ENCODE measurements at places on chromosomes 5 and 9.

DNA sequence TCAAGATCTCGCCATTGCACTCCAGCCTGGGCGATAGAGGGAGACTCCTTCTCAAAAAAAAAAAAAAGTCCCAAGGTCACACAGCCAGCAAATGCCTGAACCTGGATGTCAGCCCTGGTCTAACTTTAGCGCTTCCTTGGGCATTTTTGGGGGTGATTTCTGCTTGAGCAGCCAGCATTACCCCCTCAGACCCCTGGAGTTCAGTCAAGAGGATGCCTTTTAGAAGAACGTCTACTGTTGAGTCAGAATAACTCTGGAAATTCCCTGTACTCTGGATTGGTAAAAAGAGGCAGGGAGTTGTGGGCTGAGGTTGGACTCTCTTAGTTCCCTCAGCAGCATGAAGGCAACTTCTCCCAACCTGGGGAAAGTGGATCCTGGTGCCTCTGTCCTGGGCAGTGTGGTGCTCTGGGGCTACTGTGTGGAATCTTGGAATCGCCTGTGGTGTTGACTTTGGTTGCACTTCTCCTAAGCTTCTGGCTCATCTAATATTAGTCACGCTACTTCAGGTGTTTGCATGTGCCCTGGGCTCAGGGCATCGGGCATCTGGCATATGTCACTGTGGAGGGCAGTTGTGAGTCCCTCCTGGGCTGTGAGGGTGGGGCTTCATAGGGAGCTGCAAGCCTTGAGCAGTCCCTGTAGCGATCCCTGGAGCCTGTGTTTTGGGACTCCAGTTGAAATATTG lies 32.2 kb downstream of the STXBP1 start:
- DNase-seq, result no peak

- no peak for DNase-seq
These were observed 12.5 kb downstream of the MAPKAP1 start for GRCh38 chr9:125694478-125694877.

- no peak for DNase-seq
These were observed 427.3 kb downstream of the ISL1 start for GRCh38 chr5:51810592-51810991.

DNA sequence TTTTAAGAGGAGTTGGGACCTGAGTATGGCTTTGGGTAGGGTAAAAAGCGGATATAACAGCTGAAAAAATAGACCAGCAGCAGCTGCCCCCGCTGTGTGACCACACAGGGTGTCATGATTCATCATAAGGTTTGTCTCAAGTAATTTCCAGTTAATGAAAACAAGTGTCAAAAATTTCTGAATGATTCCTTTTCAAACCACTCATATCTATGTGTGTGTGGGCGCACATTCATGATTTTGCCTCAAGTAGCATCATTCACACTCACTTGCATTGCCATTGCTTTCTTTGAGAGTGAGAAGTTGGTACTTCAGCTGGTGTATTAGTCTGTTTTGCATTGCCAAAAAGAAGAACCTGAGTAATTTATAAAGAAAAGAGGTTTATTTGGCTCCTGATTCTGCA lies 12.1 kb upstream of the TNFAIP8 start:
- no peak for DNase-seq

DNA sequence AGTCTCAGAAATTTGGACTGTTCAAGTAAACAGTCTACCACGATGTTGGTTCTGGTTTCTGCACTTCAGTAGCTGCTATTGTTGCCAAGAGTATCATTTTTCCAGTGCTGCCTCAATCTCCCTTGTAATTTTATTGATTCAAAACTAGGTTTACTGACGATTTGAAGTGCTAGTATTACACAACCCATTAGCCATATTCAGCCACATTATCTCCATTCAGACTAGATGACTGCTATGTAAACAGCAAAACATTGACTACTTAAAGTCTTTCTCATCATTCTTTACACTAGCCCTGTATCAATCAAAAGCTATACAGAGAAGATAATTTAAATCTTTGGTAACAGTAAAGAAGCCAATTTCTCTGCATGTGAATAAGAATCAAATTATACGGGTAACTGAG lies 102.0 kb upstream of the TSLP start:
- DNase-seq, result no peak

DNA sequence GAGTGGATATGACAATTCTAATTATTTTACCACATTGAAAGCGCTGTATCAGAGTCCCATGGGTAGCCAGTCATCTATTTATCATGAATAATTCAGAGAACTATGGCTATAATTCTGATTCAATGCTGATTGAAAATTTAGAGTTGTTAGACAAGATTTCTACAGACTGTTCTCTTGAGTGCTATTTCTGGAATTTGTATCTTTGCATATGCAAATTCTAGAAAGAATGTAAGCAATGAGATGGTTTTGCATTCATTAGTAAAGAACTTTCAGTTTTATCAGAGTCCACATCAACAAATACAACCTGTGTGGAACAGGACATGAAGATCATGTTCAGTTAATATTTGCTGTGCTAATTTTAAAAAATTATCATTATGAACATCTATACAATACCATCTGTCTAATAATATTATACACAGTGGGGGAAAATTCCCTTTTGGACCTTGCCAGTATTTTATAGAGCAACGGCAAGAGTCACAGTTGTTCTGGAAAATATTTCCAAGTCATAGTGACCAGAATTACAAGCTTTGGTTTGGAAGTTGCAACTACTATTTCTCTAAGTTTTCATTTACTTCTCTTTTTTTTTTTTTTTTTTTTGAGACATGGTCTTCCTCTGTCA lies 372.7 kb upstream of the PTGER4 start:
- no peak for DNase-seq

GRCh38 chr5:162434281-162434680 lies 366.7 kb downstream of the GABRG2 start:
- DNase-seq, result no peak

- DNase-seq, result no peak
These were observed 695.1 kb downstream of the NR2F1-AS1 start for GRCh38 chr5:92885950-92886349.

DNA sequence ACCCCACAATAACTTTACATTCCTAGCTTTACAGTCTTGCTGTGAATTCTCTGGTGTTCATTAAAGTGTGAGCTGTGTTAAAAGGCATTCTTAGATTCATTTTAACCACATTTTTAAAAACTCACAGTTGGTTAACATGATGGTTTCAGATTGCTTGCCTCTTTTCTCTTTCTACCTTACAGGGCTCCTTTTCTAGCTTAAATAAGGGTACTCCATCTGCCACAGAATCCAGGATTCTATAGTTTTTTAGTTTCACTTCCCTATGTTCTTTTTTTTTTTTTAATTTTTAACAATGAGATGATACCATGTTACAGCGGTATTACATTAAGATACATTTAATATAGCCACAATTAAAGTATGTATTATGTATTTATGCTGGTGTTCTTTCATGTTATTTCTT lies 3.9 kb upstream of the FBXO4 start:
- DNase-seq, result no peak

- DNase-seq, result no peak
These were observed 2.9 kb downstream of the MYOZ3 start for GRCh38 chr5:150663936-150664335.

- DNase-seq, result no peak
These were observed 425.6 kb downstream of the KIAA0825 start for GRCh38 chr5:94192658-94193391.

DNA sequence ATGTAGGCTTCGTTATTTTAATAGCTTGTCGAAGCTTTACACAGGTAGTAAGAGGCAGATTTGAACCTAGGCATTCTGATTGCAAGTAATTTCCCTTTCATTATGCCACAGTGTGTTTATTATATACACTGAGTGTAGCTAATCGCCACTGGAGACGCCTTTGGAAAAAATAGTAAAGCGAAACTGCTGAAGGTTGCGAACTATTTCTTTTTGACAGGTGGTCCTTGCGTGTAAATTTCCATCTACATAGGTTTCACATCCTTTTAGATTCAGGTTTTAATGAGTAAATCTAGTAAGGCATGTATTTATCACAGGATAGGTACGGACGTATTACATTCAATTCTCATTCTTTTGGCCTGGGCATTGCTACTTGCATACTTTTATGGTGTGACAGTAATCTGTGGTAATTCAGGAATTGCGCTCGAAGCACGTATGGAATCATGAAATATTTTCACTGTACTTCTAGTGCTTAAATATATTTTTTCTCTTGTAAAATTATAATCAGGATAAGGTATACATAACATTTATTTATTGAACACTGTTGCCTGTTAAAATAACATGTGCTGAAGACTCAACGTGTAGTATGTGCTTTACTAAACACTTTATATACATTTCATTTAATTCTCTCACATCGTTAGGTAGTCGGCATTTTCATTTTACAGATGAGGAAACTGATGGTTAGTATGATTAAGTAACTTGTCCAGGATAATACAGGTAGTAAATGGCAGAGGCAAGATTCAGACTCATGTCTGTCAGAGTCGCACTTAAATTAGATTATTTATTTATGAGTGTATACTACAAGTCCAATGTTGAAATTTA lies 1.8 kb downstream of the MARCHF6 start:
- DNase-seq, result no peak

- DNase-seq, result no peak
These were observed 16.7 kb upstream of the ZNF131 start for GRCh38 chr5:43104057-43104456.

- no peak for DNase-seq
These were observed 347.6 kb downstream of the PTPRD start for GRCh38 chr9:10265153-10265631.

- DNase-seq, result no peak
These were observed 23.7 kb downstream of the ACTL7A start for GRCh38 chr9:108885643-108886348.

GRCh38 chr5:151270599-151270998 lies 17.6 kb downstream of the GM2A start:
- DNase-seq, result no peak

GRCh38 chr5:126965487-126965886 lies 64.9 kb downstream of the MARCHF3 start:
- DNase-seq, result no peak

DNA sequence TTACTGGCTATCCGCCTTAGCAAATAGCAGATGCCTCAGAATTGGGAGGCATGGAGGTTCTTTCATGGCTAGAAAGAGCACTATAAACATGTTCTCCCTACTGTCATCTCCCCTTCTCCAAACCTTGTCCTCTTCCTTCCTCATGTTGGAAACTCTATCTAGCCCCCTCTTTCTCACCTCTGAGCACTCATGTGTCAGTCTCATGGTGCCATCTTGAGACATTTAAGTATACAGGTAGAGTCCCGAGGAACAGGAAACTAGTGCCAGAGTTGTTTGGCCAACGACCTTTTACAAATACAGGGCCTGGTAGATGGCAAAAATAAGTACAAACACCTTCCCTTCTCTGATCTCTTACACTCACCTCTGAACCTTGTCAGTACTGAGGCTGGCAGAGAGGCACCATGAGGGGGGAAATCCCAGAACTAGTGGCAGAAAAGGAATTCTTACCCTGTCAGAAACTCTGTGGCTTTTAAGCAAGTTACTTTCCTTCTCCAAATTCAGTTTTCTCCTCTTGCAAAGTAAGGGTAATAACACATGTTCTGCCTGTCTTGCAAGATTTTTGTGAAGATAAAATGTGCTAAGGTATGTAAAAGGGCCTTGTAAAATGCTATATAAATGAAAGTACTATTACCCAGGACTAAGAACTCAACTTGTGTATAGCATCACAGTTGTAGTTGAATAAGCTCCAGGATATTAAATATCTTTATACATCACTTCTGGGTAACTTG lies 94.1 kb upstream of the SNX2 start:
- DNase-seq, result no peak

GRCh38 chr9:136671646-136672430 lies 9.1 kb downstream of the EGFL7 start:
- DNase-seq, result no peak

GRCh38 chr5:178199581-178200434 lies 4.5 kb upstream of the HNRNPAB start:
- no peak for DNase-seq

GRCh38 chr5:3007577-3007976 lies 256.1 kb upstream of the IRX2 start:
- DNase-seq, result no peak

DNA sequence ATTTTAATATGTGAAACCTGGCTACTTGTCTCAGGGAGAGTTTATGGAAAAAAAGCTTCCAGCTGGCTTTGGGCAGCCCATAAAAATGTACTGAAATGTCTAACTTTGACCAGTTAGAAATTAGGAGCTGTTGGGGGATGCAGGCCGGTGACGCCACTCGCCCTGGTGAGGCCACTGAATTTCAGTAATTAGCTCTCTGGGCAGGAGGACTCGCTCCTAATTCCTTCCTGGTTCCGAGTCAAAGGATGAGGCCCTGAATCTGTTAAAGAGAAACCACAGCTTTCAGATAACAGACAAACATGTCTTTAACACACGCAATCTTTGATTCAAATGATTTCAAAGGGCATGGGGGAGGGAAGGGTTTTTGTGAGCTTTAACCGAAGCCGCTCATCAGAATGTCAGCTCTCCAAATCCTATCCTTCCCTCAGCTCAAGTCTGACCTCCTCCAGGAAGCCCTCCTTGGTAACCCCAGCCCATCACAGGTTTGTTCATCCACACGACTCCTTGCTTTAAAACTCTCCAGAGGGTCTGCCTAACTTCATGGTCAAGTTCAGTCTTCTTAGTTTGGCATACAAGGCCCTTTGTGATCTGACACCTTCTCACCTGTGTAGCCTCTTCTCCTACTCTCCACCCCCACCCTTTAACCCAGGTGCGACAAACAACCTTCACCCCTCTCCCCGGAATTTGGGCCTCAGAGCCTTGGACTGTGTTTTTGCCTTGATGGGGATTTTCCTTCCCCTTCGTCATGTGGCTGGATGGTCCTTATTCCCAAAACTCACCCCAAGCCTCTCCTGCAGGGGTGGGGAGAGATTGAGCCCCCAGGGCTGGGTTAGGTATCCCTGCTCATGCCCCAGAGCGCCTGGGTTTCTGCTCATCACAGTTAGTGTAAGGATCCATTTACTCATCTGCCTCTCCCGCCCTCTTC lies 13.6 kb upstream of the PHF19 start:
- DNase-seq, result no peak

- no peak for DNase-seq
These were observed 41.6 kb upstream of the PDE8B start for GRCh38 chr5:77168879-77169244.

DNA sequence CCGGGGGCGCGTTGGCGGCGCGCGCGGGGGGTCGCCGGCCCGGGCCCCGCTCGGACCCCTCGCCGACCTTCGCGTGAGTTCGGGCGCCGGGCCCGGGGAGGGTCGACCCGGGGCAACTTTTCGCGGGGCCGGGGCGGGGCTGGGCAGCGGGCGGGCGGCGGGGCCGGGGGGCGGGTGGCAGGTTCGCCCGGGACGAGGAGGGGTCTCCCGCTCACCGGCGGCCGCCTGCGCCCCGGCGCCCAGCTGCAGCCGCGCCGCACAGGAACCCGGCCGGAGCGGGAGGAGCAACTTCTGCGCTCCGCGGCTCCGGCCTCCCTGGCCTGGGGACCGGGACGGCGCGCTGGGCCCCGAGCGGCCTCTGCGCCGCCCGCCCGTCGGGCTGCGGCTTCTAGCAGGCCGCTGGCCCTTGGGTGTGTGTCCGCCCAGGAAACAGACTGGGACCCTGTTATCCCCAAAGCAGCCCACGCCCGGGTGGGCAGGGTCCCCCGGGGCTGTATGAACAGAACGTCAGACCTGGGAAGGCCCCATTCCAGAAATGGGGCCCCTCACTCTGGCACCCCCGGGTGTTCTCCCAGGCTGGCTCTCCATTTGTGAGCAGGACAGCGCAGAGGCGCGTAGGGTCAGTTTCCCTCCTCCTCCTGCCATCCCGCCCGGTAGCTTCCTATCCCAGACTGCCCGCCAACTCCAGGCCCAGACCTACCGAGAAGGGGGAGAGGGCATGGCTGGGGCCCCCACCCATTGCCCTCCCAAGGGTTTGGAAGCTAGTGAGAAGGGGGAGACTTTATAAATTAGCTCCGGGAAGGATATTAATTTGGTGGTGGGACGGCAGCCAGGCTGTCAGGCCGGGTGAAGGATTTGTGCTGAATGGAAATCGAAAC lies 708 bp downstream of the RXRA start:
- no peak for DNase-seq

- DNase-seq, result no peak
These were observed 231.0 kb downstream of the RAB3C start for GRCh38 chr5:58813855-58814254.
